ENCODE measurements at places on chromosomes 7 and 10.

DNA sequence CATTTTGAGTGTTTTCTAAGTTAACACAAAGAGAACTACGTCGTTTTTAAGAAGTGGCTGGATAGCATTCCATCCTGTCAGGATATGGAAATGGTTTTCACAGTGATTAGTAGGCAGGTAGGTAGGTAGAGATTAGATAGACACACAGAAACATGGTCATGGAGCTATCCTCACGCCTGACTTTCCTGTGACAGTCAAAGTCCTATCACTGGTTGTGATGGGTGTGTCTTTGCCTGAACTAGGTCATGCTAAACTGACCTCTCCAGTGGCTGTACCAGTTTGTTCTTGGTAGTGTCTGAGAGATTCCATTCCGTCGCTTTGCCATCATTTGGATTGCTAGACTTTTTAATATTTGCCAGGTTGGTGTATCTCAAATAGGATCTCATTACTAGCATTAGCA lies 28.2 kb downstream of the FKBP6 start:
- DNase-seq, result no peak

DNA sequence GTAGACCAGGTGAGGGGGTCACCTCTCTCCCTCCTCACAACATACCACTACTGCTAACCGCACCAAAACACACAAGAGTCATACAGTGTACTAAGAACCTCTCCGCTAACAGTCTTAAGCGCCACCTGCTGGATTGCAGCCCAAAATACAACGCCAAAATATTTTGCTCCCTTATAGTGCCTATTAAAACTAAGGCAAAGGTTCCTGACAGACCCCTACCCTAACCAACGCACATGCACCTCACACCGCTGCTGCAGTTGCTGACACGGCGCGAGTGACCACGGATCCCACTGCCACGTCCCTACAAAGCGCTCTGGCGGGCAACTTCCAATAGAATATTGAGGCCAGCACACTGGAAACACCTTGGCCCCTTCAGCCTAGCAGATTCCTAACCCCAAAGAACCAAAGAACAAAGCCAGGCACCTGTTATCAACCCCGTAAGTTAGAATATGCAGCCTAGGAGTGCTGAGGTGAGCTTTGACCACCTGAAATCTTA lies 563.6 kb upstream of the SEMA3D start:
- DNase-seq, result peak; percentile 43

DNA sequence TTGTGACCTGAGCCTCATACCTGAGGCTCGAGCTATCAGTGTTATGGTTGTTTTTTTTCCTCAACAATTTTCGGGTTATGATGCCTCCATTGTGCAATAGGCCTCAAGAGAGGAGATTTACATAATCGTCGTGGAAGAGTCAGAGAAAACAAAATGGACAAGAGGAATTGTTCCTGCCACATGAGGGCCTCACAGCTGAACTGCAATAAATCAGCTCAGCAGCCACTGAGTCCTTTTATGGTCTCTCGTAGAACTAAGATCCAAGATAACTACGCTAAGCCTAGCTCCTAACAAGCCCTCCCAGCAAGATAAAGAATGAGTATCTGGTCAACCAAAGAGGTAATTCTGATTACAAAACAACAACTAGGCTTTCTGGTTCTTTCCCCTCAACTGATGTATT lies 336.8 kb downstream of the WDR11 start:
- no peak for DNase-seq

- peak; percentile 67 for DNase-seq
These were observed 3.4 kb downstream of the TACR2 start for GRCh38 chr10:69413221-69413865.

GRCh38 chr10:54266395-54266794 lies 534.6 kb downstream of the PCDH15 start:
- no peak for DNase-seq

- no peak for DNase-seq
These were observed 21.6 kb upstream of the FAM20C start for GRCh38 chr7:170551-171363.

DNA sequence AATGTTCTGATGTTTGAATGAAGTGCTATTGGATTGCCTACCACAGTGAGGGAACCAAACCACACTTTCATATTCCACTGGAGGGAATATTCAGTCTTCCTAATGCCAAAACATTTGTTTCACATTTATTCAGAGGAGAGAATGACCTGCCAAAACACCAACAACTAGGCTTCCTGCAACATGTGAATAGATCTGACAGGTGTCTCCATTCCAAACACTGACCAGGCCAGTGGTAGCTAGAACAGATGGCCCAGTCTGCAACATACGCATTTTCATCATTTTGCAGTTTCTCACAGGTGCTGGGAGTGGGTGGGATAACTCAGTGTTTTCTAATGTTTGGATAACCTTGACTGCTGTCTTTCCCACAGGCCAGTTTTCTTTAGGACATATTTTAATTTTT lies 110.0 kb downstream of the RELN start:
- no peak for DNase-seq

GRCh38 chr7:137987018-137987349 lies 14.9 kb downstream of the CREB3L2 start:
- DNase-seq, result no peak

- no peak for DNase-seq
These were observed 310.4 kb downstream of the HGF start for GRCh38 chr7:81459485-81459884.

GRCh38 chr10:70552586-70552985 lies 50.0 kb downstream of the PRF1 start:
- no peak for DNase-seq

- DNase-seq, result no peak
These were observed 640.4 kb downstream of the TYW1 start for GRCh38 chr7:67637023-67637358.

GRCh38 chr10:108894402-108895301 lies 1028.7 kb downstream of the XPNPEP1 start:
- no peak for DNase-seq

- DNase-seq, result peak; percentile 81
These were observed 183.6 kb downstream of the TCF7L2 start for GRCh38 chr10:113133497-113134115.

DNA sequence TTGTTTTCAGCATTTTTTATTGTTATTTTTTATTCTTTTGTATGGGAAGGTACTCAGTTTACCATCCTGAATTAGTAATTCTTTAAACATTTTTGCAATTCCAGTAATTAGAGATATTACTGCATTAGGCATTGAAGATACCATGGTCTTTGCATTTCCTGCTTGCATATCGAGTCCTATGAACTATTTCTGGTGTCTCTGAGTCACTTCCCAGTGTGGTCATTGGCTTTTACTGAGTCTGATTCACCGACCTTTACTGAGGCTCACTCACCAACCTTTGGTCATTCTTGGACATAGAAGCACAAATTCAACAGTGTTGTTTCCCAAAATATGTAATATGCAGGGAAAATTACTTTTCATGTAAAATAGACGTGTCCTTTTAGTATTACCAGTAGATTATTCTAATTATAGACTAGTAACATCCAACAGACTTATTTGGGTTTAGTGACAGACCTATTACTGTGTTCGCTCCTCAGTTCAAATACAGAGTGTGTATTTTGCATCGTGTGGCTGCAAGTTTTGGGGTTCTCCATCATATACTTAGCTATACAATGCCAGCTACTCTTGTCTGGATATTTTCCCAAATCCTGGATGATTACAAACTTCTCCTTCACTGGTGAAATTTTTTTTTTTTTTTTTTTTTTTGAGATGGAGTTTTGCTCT lies 180.7 kb upstream of the PRSS1 start:
- DNase-seq, result peak; percentile 75

GRCh38 chr7:131015657-131015958 lies 281.6 kb upstream of the KLF14 start:
- peak; percentile 82 for DNase-seq

DNA sequence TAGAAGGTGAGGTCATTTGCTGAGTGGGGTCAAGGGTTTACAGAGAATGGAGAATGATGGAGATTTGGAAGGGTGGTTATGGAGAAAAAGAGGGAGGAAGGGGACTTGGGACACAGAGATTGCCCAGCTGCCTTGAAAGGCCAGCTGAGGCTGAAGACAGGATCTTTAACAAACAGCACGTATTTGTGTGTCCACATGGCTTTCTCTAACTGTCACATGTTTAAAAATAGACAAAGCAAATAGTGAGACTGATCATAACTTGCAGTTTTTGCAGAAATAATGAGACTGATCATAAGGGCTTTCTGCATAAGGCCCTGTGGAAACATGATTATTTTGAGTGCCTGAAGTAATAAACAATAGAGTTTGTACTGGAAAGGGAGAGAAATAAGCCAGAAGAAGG lies 212.7 kb downstream of the HDAC9 start:
- no peak for DNase-seq

GRCh38 chr10:24468281-24468751 lies 255.4 kb downstream of the ARHGAP21 start:
- DNase-seq, result no peak

- DNase-seq, result no peak
These were observed 18.3 kb upstream of the CDK6 start for GRCh38 chr7:92854501-92855238.

DNA sequence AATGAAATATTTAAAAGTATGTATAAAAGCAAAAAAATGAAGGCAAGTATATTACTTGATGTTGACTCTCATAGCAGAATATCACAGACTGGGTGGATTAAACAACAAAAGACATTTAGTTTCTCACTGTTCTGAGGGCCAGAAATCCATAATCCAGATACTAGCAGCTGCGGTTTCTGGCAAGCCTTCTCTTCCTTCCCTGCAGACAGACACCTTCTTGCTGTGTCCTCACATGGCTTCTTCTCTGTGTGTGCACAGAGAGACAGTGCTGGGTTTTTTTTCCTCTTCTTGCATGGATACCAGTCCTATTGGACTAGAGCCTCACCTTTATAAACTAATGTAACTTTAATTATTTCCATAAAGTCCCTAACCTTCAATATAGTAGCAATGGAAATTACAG lies 127.9 kb upstream of the AKR1E2 start:
- DNase-seq, result peak; percentile 45

DNA sequence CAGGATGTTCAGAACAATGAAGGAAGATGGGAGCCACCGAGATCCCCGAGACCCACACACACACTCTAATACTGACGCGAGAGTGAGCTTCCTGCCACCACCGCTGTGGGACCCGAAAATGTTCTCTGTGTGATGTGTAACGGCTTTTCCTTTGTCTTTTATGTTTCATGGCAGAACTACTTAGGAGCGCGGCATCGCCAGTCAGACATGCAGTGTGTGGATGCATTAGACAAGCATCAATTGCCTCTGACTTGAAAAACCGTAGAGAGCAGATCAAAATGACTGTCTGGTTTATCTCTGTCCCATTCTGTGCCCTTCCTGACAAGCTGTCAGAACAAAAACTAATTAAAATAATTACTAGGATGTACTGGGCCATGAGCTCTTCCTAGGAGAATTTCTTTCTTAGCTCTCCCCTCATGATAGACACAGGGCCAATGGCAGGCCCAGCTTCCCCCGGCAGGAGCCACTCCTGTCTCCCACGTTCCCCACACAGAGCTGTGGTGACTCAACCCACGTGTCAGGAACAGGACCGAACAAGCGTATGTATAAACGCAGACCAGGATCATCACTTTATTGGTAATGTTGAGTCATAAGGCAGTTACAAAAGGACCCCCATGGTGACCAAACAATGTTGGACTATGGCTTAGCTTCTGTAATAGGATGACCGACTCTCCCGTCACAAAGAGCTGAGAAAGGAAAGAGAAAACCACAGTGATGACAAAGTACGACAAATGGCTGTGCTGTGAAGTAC lies 705.0 kb downstream of the PARD3 start:
- DNase-seq, result peak; percentile 77

- no peak for DNase-seq
These were observed 429.6 kb upstream of the VSTM2A start for GRCh38 chr7:54112567-54112966.

- peak; percentile 49 for DNase-seq
These were observed 37.3 kb downstream of the INPP5A start for GRCh38 chr10:132574783-132575319.

DNA sequence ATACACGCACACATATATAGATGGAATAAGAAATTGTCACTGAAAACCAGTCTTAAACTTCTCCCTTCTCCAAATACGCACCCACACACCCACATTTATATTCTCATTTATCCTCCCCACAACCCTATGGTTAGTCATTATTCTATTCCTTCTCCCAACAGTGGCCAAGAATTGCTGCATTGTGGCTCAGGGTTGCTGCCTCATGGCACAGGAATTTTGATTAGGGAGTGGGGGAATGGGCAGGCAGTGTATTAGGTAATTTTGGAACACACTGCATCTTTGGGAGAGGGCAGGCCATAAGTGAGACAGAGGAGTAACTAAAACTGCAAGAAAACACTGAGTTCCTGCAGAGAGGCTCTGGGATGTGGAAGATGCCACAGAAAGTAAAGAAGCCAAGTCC lies 35.7 kb downstream of the NAPEPLD start:
- DNase-seq, result peak; percentile 92

DNA sequence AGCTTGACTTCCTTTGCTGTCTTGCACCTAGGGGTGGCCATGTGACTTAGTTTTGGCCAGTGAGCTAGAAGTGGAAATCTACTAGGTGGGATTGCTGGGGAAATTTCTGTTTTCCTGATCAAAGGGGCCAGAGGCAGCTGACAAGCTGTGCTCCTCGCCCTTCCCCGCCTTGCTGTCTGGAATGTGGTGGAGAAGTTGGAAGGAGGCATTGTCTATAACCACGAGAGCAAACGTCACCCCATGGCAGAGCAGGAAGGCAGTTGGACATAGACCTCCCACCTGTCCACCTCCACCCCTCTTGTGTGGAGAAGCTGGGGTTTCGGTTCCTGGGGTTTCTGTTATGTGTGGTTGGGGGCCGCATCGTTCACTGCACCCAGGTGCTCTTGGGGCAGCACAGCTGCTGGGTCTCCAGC lies 7.3 kb downstream of the SFRP5 start:
- DNase-seq, result no peak

DNA sequence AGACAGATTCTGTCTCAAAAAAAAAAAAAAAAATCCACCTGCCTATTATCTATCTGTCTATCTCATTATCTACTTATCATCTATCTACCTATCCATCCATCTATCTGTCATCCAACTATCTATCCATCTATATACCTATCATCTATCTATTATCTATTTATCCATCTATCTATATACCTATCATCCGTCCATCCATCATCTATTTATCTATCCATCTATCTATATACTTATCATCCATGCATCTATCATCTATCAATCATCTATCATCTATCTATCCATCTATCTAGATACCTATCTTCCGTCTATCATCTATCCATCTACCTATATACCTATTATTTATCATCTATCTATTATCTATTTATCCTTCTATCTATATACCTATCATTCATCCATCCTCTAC lies 16.5 kb upstream of the TPST1 start:
- no peak for DNase-seq

- DNase-seq, result no peak
These were observed 7.5 kb downstream of the VWC2 start for GRCh38 chr7:49780953-49781352.

GRCh38 chr10:29057822-29058331 lies 231.0 kb upstream of the LYZL1 start:
- peak; percentile 16 for DNase-seq
